ENCODE measurements at places on chromosomes 2 and 18.

- DNase-seq = no peak
Measured at GRCh38 chr18:26614374-26614773, 66.0 kb upstream of the KCTD1 start.

- DNase-seq = no peak
Measured at GRCh38 chr2:150319085-150319484, 168.4 kb downstream of the RND3 start.

DNA sequence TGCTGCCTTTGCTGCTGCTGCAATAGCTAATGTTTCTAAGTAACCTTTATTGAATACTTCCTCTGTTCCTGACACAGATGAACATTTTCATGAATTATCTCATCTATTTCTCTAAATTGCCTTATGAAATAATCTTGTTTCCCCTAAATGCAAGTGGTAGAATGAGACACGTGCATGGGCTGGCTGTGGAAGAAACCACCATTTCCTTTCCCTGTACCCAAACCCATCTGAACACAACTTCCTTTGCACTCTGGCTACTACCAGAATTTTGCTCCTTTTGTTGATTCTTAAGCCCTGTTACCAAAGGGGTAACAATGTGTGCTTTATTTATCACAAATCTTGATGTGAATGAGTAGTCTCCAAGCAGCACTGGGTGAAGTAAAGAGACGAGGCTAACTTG is 29.2 kb downstream of the AKAIN1 start:
- DNase-seq = no peak

- no peak for DNase-seq
Measured at GRCh38 chr2:238929242-238930081, 81.6 kb downstream of the TWIST2 start.

GRCh38 chr18:59300676-59301285 is 17.7 kb downstream of the CPLX4 start:
- DNase-seq = no peak

DNA sequence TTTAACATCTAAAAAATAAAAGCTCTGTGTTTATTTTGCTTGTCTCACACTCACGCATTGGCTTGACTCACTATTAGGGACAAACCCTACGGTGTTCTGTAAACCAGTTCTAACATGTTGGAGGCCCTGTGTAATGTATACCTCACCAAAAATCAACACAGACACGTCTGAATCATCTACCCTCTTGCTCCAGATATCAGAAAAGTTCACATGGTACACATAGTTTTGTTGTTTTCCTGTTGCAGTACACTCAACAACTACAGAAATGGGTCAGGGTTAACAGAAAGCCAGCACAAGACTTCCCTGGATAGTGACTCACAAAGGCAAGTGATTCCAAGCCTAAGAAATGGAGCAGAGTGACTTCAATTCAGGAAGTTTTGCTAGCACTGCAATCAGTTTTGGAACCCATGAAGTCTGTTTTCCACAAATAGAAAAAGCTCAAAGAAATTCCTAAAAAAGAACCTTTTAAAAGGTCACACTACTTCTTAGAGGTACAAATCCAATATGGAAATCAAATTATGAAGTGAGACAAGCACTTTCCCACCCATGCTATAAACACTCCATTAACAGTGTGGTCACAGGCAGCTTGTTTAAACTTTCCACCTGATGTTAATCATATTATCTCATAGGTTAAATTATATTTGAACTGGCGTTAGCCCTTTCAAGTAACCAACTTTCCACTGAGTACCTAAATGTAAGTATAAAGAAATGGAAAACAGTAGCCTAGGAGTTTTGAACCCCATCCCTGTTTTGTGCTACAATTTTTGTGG is 87.4 kb downstream of the GAREM1 start:
- DNase-seq = no peak

DNA sequence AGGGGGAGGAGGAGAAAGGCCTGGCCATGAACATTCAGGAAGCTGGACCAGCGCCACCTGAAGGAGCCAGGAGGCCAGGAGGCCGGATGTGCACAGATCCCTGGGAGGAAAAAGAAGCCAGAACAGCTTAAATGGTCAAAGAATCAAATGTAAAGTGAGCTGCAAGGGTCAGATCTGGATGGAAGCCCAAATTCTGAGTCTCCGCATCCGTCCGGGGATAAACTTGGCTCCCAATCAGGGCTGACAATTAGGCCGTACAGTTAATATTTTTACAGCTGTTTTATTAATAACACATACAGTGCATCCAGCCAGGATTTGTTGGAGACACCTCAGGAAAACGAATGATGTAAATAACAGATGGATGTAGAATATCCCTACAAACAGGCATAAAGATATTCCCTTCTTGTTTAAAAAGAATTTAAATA is 495.1 kb upstream of the TCF4 start:
- DNase-seq = no peak

DNA sequence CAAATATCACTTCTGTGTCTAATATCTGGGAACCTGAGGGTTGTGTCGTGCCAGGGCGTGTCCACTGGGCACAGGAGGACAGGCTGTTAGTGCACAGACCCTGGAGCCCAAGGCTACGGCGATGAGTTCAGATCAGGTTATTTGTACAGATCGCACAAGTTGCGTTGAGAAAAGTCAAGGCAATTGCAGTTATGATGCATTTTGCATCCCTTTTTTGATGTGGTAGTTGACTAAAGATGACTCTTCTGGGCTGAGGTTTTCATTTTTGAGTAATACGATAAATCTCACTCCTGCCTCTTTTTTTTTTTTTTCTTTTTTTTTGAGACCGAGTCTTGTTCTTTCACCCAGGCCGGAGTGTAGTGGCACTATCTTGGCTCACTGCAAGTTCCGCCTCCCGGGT is 7.2 kb downstream of the RBFA start:
- DNase-seq = no peak

DNA sequence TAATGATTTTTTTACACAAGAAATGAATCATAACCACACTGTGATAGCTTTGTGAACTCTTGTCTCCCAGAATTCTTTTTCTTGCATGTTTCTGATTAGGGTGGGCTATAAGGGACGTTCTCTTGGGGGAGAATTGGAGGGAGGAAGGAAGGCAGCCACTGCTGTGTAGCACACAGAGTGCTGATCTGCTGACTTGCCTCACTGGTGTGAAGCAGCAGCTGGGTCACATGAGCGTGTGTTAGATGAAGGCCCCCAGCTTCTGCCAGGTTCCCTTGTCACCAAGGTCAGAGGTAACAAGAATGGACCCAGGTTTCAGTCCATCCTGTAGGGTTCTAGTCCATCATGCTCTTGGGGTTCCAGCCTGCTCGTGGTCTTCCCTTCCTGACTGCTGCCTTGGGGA is 107.4 kb upstream of the GLI2 start:
- no peak for DNase-seq

- DNase-seq = peak; percentile 44
Measured at GRCh38 chr2:26346454-26347053, at the start of gene ADGRF3. Gene ADGRF3 (minus strand): TSS chr2:26346789. CDS start chr2:26346234, 555 bp downstream.

DNA sequence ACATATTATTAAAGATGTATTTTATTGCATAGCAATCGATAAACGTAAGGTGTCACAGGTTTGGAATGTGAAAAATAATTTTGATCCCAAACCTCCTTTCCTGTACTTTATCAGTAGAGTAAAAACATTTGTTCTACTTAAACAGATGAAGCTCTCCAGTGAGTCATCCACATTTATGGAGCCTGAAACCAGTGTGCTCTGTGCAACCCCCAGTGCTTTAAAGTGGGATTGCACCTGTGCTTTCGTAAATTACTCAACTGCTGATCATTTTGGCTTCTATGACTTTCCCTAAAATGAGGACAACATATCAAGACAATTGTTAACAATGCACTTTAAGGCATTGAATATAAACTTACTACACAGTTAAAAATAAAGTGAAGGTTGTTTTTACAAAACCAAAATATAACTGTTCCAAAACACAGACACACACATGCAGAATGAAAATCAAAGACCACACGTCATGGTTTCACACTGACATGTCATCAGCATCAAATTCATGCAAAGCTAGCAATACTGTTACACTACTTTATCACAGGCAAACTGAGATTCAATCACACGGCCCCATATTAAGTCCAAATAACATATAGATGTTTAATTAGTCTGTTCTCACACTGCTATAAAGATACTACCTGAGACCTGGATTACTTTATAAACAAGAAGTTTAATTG is 9.7 kb downstream of the TMEM18 start:
- DNase-seq = no peak

DNA sequence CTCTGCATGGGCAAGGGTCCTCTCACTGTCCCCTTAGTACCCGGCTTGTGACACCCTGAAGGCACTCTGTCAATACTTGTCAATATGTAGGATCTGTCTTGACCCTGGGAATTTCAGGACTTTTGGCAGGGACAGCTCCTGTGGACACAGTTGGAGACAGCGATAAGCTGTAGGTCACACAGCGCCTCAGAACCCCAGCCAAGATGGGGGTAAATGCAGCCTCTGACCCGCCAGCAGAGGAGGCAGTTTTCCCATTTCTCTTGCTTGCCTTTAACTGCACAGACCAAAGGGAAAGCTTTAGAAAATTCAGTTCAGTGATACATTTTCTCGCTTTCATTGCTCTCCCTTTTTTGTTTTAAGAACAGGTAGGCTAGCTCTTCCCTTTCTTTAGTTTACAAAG is 54.8 kb upstream of the KLHL29 start:
- no peak for DNase-seq

DNA sequence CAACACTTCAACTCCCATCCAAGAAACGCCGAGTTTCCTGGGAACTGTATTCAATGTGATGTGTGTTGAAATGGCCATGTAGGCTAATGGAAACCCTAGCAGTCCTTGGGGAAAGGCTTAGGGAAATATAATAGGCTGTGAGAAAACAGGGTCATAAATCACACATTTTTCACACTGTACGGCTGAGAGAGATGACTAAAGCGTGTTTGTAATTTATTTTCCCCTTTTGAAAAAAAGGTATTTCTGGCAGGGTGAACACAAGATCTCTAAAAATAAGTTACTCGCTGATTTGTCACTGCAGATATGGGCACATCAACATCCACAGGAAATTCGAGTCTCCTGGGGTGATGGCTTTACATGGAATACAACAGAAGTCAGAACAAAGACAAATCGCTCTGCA is 109.6 kb upstream of the ST6GAL2 start:
- no peak for DNase-seq

DNA sequence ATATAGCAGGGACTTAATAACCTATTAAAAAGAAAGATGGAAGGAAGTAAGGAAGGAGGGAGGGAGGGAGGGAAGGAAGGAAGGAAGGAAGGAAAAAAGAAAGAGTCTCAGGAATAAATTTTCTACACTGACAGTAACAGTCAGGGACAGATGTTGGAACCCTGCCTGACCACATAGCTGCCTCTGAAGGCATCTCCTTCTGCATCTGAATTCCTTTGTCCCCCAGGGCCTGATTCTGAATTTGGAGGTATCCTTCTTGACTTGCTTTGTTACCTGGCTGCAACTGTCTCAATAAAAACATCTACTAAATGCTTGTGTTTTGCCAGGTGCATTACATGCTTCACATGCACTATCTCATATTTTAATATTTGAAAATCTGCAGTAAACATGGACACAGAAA is 17.4 kb upstream of the LRATD1 start:
- DNase-seq = no peak

- no peak for DNase-seq
Measured at GRCh38 chr18:61400016-61400635, 66.9 kb downstream of the CDH20 start.

GRCh38 chr2:23745726-23746105 is 181.2 kb downstream of the ATAD2B start:
- DNase-seq = no peak

DNA sequence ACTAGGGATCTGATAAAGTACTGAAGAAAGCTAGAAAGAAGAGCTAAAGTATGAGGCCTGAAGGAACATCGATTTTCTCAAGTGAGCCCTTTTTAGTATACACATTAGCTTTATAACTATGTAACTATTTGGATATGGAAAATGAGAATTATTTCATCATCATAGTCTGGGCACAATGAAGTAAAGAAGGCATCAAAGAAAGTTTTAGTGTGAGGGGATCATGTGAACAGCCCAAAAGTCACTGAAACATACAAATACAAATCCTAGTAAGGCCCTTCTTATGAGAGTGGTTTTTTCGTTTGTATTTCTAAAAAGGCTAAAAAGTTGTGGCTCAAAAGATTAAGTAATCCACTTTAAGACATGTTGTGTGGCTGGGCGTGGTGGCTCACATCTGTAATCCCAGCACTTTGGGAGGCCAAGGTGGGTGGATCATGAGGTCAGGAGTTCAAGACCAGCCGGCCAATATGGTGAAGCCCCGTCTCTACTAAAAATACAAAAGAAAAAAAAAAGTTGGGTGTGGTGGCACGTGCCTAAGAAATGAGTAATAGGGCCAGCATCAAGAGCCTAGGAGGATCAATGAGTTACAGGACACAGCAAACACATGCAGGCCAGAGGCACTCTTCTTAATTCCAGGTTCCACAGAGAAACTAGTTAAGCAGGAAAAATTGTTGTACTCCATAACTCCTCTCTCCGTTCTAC is 61.9 kb downstream of the PUM2 start:
- no peak for DNase-seq

DNA sequence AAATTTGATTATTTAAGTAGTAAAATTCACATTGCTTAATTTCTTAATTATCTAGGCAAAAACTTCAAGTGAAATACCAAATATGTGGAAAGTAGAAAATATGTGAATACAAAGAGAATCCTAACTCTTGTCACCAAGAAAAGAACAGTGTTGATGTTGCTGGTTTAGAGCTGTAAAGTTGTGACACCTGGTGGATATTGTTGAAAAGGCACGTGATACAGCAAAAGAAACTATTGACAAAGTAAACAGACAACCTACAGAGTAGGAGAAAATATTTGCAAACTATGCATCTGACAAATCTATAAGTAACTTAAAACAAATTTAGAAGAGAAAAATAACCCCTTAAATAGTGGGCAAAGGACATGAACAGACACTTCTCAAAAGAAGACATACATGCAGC is 25.6 kb upstream of the ZC3H15 start:
- no peak for DNase-seq

GRCh38 chr2:36253086-36253485 is 102.5 kb upstream of the CRIM1 start:
- DNase-seq = no peak

DNA sequence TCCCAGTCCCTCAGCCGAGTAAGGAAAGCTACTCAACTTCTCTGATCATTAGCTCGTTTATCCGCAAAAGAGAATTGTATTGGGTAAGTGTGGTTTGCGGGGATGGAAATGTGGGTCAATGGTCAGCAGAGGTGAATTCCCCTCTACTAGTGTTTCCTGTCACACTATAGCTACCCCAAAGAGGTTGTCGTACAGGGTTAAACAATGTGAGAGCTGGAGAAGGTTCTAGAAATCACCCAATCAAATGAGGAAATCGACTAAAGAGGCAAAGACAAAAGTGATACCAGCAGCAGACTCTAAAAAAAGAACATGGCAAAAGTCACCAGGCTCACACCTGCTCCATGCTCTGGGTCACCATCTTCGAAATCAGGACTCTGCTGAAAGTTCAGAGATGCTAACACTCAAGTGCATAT is 144.7 kb upstream of the ITGA4 start:
- DNase-seq = no peak

- no peak for DNase-seq
Measured at GRCh38 chr18:11960743-11961380, 20.4 kb upstream of the IMPA2 start.

- DNase-seq = no peak
Measured at GRCh38 chr2:231854616-231855125, 68.4 kb downstream of the COPS7B start.

GRCh38 chr2:38415728-38416291 is 38.7 kb upstream of the ATL2 start:
- no peak for DNase-seq
